ENCODE measurements at places on chromosomes 5 and 9.
A peak's percentile ranks its signal among the peaks of the same experiment; 100 is the strongest.

GRCh38 chr5:149357370-149358293 lies at the start of gene PCYOX1L:
Gene PCYOX1L, plus strand, starts transcription at chr5:149358046. Its CDS starts 23 bp downstream, at chr5:149358069.
- DNase-seq = peak; percentile 96

GRCh38 chr9:6692433-6692832 lies 46.9 kb upstream of the GLDC start:
- DNase-seq = no peak

DNA sequence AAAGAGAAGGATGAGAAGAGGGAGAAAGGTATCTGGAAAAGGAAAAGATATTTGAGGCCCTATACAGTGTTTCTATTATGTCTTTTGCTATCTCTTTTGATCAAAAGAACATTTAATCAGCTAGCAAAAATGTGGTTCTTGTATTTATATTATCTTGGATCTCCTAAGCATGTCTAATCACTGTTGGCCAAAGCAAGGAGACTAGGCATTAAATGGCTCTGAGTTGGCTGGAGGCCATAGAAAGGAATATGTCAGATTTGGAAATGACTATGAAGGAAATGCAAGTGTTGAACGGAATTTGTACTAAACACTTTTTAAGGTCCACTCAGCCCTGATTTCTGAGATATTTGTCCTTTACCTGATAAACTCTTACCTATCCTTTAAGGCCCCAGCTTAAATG lies 22.4 kb upstream of the THG1L start:
- DNase-seq = no peak

DNA sequence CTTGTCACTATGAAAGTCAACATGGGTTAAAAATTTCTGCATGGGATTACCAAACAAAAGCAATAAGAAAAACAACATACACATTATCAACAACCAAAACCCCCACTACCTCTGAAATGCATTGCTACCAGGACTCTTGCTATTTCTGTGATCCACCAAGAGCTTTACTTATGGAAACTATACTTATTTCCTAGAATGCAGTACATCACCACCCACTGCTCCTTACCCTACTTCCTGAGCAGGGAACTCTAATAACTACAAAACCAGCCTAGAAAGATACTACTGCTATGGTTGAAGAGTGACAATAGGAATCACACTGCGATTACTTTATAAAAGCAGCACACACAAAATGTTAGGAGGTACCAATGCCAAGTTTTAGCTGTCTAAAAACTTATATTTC lies 22.2 kb downstream of the LURAP1L start:
- no peak for DNase-seq
